ENCODE measurements at places on chromosomes 7 and 10. TPM values are rescaled to one million over a fixed set of nuclear protein-coding genes. Genes with fewer than 3 reads are reported as not detected.

Gene TMEM178B
- total RNA-seq: 22.3 TPM

Gene RNF148
- 0.17 TPM for total RNA-seq

Gene ZNF273
- 11.3 TPM for total RNA-seq

Gene GRID1
- total RNA-seq: 0.37 TPM

Gene SFTPA1
- 4.4 TPM for total RNA-seq

DNA sequence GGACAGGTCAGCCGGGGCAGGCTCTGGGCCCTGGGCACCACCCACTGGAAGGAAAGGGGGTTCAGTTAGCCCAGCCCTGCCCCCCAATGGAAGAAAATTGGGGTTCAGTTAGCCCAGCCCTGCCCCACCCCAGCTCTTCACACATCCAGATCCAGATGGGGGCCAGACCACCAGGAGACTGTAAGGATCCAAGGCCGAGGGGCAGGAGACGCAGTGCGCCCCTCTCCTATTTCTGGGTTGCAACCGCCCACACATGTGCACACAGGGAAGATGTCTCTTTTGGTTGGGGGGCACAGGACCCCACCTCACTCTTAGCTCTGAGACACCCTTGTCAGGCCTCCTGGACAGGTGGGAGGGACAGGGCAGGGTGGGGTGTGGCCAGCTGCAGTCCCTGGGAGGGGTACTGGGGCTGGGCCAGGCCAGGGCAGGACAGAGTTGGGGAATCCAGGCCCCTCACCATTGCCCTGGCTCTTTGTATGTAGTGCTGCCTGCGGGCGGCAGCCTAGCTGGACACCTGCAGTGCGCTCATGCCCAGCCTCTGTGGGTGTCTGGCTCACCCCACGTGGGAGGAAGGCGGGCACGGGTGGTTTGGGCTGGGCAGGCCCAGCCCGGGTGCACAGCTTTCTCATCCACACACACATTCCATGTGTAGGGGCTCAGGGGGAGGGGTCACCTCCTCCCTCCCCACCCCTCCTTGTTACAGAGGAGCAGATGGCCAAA lies 141.2 kb downstream of the LHPP start:
- no peak overlapping the region for H3K4me3 ChIP-seq
- H3K27ac ChIP-seq: no peak overlapping the region
- no peaks in the 10 kb centered on the region for H3K36me3 ChIP-seq
- no peak for DNase-seq
- H3K27me3 ChIP-seq: no peaks in the 10 kb centered on the region
- H3K4me1 ChIP-seq: no peaks in the 10 kb centered on the region

DNA sequence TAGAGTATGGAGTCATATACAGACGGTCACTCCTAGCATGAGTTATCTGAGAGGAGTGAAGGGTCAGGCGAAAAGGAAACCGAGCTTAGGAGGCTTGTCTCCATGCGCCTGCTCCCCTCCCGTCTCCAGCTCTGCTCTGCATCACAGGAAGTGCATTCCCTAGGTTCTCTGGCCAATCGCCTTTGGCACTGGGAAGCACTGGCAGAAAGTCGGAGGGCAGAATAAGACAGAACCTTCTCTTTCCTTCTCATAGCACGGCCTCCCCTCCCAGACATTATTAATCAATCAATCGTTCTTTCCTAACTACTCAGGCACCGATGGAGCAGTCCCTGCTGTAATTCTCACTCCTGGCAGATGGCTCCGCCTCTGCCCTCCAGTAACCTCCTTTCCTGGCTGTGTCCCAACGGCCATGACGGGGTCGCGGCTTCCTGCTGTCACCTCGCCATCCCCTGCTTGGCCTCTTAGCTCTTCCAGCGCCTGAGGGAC lies 177.1 kb downstream of the FRMD4A start:
- H3K4me3 ChIP-seq: no peak overlapping the region
- H3K4me1 ChIP-seq: peaks cover 7% of the 10 kb centered on the region
- H3K36me3 ChIP-seq: no peaks in the 10 kb centered on the region
- no peak overlapping the region for H3K27ac ChIP-seq
- DNase-seq: peak; percentile 25

GRCh38 chr7:139422126-139422525 lies 61.3 kb downstream of the KLRG2 start:
- H3K4me1 ChIP-seq: no peaks in the 10 kb centered on the region
- peaks cover 38% of the 10 kb centered on the region for H3K36me3 ChIP-seq
- no peak for DNase-seq
- no peak overlapping the region for H3K27ac ChIP-seq
- no peak overlapping the region for H3K4me3 ChIP-seq

- H3K4me1 ChIP-seq: peaks cover 58% of the 10 kb centered on the region
- H3K27me3 ChIP-seq: no peaks in the 10 kb centered on the region
- H3K27ac ChIP-seq: peak overlapping the region; percentile 90
- peak overlapping the region; percentile 95 for H3K4me3 ChIP-seq
- no peaks in the 10 kb centered on the region for H3K36me3 ChIP-seq
- no peak for DNase-seq
These were observed 945 bp downstream of the ADD3 start for GRCh38 chr10:110008518-110009339.

DNA sequence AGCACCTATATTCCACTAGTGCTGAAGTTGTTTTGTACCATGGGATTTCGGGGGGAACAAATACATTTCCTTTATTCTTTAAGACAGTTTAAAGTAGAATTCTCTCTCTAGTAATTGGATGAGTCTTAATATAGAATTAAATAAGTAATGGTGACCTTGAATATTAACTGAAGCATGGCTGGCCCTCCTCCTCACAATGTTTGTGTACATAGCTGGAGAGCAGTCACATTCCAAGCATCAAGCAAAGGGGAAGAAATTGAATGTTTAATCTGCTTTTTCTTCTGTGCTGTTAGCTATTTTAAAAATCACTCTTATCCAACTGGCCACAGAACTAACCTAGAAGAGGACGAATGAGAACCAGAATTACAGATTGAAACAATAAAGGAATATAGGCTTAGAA lies 906.9 kb downstream of the CCSER2 start:
- H3K4me1 ChIP-seq: peaks cover 6% of the 10 kb centered on the region
- H3K27me3 ChIP-seq: peaks cover 4% of the 10 kb centered on the region
- no peak for DNase-seq
- H3K27ac ChIP-seq: no peak overlapping the region
- H3K36me3 ChIP-seq: no peaks in the 10 kb centered on the region
- H3K4me3 ChIP-seq: no peak overlapping the region

DNA sequence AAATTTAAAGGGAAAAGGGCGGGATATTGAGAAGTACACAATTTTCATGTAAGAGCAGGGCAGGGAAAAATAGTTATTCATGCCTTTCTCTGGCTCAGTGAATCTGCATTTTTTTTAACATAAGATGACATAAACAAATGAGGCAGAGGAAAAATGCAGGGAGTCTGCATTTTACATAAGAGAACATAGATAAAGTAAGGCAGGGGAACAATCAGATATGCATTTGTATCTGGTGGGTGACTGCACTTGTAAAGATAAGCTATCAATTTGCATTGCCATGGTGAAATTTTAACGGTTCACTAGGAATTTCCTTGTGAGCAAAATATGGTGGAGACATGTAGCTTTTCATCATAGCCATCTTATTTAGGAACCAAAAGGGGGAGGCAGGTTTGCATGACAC lies 33.5 kb downstream of the ALOX5 start:
- peaks cover 38% of the 10 kb centered on the region for H3K4me1 ChIP-seq
- no peak overlapping the region for H3K4me3 ChIP-seq
- H3K36me3 ChIP-seq: no peaks in the 10 kb centered on the region
- no peaks in the 10 kb centered on the region for H3K27me3 ChIP-seq
- no peak overlapping the region for H3K27ac ChIP-seq

GRCh38 chr10:35417313-35417625 lies 81.0 kb downstream of the CCNY start:
- H3K4me1 ChIP-seq: peaks cover 58% of the 10 kb centered on the region
- peak overlapping the region; percentile 40 for H3K27ac ChIP-seq
- no peaks in the 10 kb centered on the region for H3K36me3 ChIP-seq
- no peaks in the 10 kb centered on the region for H3K27me3 ChIP-seq
- no peak overlapping the region for H3K4me3 ChIP-seq

DNA sequence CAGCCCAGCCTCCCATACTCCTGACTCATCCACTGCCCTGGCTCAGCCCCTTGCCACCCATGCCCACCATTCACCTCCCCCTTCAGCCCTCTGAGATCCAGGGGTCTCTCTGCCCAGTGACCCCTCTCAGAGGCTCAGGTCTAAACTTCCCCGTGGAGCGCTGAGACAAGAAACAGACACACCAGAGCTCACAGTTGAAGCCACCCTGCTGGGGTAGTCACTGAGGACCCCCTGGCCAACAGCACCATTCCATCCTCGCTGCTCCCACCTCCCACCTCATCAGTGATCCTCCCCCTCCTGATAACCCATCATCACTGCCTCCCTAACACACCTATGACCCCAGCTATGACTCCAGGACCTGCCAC lies 100.7 kb downstream of the GRID1 start:
- H3K36me3 ChIP-seq: no peaks in the 10 kb centered on the region
- H3K4me3 ChIP-seq: no peak overlapping the region
- peaks cover 16% of the 10 kb centered on the region for H3K4me1 ChIP-seq
- peaks cover 4% of the 10 kb centered on the region for H3K27me3 ChIP-seq
- DNase-seq: no peak

DNA sequence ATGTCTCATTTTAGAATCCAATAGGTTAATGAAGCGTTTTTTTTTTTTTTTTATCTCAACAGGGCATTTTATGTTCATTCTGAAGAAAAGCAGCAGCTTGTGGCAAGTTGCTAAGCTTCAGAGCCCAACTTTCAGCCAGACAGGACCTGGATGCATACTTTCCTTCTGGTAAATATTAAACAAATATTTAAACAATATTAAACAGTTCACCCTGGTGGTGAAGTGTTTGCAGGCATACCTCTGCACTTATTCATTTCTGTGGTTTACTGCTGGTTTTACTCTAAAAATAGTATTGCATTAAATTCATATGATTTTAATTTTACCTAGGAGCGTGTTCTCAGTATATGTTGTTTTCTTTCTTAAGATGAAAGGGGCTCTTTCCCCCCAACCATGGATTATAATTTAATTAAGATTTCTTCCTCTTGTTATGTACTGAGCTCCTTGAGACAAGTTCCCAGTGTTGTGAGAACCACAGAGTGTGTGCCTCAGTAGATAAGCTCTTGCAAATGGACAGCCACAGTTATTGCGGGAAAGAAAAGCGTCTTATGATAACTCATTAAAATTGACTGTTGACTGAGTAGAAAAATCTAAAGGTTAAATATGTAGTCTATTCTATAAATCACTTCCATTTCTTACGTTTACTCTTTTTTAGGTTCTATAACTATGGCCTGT lies 155.8 kb downstream of the MALRD1 start:
- no peak for DNase-seq
- H3K27me3 ChIP-seq: no peaks in the 10 kb centered on the region
- no peak overlapping the region for H3K4me3 ChIP-seq
- H3K36me3 ChIP-seq: no peaks in the 10 kb centered on the region

DNA sequence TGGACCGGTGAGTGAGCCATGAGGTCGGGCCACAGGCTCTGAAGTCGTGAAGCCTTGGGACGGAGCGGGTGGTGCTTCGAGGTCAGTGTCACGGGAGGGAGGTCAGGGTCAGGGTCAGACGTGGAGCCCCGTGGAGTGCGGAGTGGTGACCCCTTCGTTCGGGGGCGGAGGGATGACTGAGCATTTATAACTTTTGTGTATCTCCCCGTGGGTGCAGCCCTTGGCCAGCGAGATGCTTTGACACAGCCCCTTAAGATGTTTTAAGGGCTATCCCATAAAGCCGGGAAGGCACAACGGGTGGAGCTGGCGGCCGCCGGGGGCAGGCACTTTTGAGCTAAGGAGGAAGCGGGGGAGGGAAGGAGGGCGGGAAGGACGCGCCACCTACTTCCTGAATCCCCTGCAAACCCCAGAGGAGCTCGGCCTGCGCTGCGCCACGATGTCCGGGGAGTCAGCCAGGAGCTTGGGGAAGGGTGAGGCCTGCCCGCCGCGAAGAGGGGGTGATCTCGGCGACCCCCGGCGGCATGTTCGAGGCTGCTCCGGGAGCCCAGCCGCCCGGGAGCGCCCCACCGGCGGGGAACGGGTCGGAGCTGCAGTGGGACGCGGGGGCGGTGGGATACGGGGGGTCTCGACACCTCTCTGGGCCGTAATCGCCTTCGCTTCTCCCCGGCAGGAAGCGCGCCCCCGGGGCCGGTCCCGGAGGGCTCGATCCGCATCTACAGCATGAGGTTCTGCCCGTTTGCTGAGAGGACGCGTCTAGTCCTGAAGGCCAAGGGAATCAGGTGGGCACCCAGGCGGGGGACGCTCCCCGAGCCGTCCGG lies at the start of gene GSTO1:
Gene GSTO1 (plus strand): TSS at position 400 of the 818 bp plus-strand sequence. CDS start 37 bp downstream, at position 437.
- H3K27ac ChIP-seq: peak within 1 kb of the TSS; percentile 87
- peaks cover 60% of the 10 kb centered on the region for H3K4me1 ChIP-seq
- peaks cover 13% of the 10 kb centered on the region for H3K27me3 ChIP-seq
- peaks cover 20% of the 10 kb centered on the region for H3K36me3 ChIP-seq

GRCh38 chr7:141737118-141737835 lies 881 bp upstream of the SSBP1 start:
- peaks cover 25% of the 10 kb centered on the region for H3K4me1 ChIP-seq
- H3K4me3 ChIP-seq: peak overlapping the region; percentile 95
- peak overlapping the region; percentile 98 for H3K27ac ChIP-seq
- H3K27me3 ChIP-seq: no peaks in the 10 kb centered on the region
- H3K36me3 ChIP-seq: peaks cover 28% of the 10 kb centered on the region
- DNase-seq: no peak

GRCh38 chr7:36279200-36279925 lies 110.3 kb upstream of the ANLN start:
- H3K4me1 ChIP-seq: peaks cover 97% of the 10 kb centered on the region
- no peaks in the 10 kb centered on the region for H3K27me3 ChIP-seq
- no peaks in the 10 kb centered on the region for H3K36me3 ChIP-seq
- peak overlapping the region; percentile 9 for H3K4me3 ChIP-seq
- H3K27ac ChIP-seq: peak overlapping the region; percentile 98

GRCh38 chr10:25048450-25048849 lies 32.0 kb downstream of the THNSL1 start:
- H3K4me1 ChIP-seq: no peaks in the 10 kb centered on the region
- no peaks in the 10 kb centered on the region for H3K36me3 ChIP-seq
- no peaks in the 10 kb centered on the region for H3K27me3 ChIP-seq

DNA sequence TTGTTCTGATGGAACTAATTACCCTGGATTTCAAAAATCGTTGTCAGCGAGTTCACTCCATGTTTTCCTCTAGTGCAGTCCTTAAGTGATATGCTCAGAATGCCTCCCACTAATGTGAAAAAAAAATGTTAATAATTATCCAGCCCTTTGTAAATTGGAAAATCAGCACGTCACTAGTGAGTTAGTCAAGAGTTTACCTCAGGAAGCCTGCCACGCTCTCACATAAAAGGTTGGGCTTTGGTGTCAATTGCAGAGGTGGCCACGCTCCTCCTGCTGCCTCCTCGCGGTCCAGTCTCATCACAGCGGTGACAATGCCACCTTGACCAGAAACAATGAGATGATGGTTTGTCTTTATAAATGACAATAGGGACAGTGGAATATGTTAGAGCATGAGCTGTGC lies 22.5 kb downstream of the UPP1 start:
- H3K4me3 ChIP-seq: no peak overlapping the region
- H3K27me3 ChIP-seq: no peaks in the 10 kb centered on the region
- peaks cover 19% of the 10 kb centered on the region for H3K4me1 ChIP-seq
- no peak overlapping the region for H3K27ac ChIP-seq
- H3K36me3 ChIP-seq: peaks cover 17% of the 10 kb centered on the region

All from WTC11 (cell line).